ENCODE measurements at places on chromosomes 5 and 9.

GRCh38 chr5:43606351-43606750 is 3.4 kb downstream of the NNT start:
- no peak for DNase-seq

- DNase-seq, result no peak
Measured at GRCh38 chr5:181153814-181154213, 6.4 kb downstream of the OR2V2 start.

GRCh38 chr5:81256766-81257165 is 23.6 kb downstream of the CKMT2 start:
- DNase-seq, result no peak

DNA sequence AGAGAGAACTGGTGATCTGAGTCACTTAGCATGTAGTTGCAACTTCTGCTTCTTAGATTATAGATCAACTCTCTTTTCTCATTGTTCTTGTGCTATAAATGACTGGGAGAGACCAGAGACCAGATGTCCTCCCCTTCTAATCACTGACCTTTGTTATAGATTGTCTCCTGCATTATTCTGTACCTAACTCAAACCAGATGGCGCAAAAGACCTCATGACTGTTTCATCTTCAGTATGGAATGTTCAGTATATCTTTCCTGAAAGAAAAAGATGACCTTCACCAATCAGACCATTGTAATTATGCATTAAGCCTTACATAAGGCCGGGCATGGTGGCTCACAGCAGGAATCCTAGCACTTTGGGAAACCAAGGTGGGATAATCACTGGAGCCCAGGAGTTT is 30.5 kb upstream of the ADAM19 start:
- no peak for DNase-seq

- DNase-seq, result no peak
Measured at GRCh38 chr9:90552317-90552716, 90.3 kb downstream of the DIRAS2 start.

- DNase-seq, result no peak
Measured at GRCh38 chr5:107028938-107029337, 641.8 kb downstream of the EFNA5 start.

DNA sequence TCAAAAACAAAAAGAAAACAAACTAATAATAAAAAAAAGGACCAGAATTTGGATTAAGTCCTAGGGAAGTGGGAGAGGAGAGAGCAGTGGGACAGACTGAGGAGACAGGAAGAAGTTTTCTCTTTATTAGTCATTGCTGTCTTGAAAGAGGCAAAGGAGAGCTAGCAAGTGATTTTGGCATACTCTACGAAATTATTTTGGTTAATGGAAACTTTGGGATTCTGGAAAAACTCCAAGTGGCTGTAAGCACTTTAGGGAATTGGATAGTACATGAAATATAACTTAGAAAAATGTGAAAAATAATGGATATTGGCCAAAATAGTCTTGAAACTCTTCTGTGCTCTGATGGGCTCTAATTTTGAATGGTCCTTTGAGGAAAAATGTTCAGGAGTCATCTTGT is 1641.8 kb upstream of the WWC1 start:
- peak; percentile 2 for DNase-seq

- DNase-seq, result no peak
Measured at GRCh38 chr5:146744068-146744745, 134.3 kb downstream of the PPP2R2B start.

- no peak for DNase-seq
Measured at GRCh38 chr5:8930021-8930420, 615.9 kb downstream of the SEMA5A start.

- no peak for DNase-seq
Measured at GRCh38 chr9:111407813-111408212, 76.4 kb downstream of the ECPAS start.

DNA sequence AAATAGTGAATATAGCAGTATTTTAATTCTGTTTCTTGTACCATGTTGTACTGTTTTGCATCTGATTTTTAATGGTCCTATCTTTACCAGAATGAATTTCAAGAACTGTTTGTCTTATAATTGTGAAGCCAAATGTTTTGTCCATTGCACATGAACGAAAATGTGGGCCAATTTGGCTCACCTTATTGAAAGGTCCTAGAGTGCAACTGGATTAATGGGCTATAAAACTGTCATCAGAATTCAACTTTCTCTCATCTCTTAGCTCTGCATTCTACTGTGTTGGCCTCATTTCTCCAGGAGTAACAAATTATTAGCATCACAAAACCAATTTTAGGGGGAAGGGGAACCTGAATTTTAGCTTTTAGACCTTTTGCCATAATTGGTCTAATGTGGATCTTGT is 179.4 kb upstream of the NUDT12 start:
- DNase-seq, result no peak

DNA sequence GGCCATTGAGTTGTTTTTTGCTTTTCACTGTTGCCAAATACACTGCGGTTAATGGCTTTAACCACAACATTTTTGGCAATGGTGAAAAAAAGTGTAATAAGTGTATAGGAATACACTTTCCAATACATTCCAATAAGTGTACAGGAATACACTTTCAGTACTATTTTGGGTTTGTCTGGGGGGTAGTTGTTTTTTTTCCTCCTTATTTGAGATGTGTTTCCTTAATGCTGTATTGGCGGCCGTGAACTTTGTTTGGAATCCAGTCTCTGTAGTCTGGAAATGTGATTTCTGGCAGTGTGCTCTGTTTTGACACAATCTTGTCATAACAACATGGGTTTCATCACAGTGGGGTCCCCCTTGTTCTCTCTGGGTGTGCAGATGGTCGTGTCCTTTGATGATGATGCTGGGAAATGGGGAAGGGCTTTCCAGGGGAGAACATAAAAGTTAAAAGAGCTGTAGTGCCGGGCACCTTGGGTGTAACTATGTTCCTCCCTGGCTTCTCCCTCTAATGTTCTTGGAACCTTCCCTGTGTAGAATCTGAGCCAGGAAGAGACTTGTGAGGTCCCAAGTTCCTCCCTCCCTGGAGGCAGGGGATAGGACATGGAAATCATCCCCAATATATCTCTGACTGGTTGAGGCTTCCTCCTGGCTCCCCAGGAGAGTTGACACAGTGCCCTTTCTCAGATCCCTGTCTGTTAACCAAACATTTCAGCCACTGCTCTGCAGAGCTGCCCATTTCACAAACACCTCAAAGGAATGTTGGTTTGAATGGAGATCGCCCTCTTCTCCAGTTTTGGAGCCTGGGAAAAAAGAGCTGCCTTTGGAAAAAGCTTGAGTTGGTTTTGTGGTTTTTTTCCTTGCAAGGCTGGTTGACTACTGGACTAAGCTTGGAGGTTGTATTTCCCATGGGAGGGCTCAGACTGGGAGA is 44.8 kb downstream of the RCL1 start:
- no peak for DNase-seq

DNA sequence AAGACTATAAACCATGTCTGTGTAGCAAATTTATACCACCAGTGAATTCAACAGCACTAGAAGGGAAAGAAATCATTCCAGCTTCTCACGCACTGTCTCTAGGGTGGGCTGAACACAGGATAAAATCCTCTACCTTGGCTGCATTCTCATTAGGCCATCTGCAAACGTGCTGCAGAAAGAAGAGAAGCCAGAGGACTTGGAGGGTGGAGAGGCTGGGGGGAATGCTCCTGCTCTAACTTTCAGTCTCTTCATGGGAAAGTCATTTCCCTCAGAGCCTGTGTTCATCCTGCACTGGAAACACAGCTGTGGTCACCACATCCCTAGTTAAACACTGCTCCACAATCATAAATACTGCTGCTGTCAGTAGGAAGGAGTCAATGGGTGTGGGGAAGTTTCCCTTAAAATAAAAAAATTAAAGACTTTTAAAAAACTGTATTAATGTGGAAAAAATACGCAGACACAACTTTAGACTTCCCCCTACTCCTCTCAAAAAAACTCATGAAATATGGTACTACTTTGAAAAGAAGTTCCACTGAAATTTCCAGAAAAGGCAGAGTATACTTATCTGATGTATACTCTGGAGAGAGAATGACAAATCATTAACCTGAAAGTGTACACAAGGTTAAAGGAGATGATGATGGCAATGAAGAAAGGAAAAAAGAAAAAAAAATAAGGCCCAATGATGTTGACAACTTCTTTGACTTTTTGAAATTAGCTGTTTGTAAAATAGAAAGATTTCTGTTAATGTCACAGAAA is 46.8 kb downstream of the LHFPL2 start:
- peak; percentile 74 for DNase-seq

DNA sequence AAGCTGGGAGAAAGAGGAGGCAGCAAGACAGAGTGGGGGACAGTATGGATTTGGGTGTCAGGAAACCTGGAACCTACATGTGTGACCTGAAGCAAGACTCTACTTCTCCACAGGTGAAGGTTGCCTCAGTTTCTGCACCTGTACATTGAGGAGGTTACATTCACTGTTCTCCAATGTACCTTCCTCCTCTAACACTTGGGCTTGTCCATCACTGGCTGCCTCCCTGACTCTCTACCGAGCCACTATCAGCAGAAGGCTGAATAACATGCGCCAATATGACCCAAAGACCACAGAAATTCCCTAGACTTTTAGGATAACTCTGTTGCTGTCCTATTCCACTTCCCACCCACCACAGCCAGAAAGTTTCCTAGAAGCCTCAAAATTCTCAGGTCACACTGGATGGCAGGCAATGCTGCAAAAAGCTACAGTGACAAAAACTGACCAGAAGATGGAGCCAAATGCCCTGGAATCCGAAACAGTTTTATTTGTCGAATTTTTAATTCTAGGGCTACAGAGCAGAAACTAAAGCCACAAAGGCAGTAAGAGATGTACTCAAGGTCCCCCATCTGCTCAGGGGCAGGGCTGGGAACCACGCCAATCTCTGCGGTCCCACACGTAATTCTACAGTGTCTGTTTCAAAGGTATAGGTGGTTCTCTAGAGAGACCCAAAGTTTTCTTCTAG is 64.4 kb downstream of the FAM114A2 start:
- peak; percentile 71 for DNase-seq

DNA sequence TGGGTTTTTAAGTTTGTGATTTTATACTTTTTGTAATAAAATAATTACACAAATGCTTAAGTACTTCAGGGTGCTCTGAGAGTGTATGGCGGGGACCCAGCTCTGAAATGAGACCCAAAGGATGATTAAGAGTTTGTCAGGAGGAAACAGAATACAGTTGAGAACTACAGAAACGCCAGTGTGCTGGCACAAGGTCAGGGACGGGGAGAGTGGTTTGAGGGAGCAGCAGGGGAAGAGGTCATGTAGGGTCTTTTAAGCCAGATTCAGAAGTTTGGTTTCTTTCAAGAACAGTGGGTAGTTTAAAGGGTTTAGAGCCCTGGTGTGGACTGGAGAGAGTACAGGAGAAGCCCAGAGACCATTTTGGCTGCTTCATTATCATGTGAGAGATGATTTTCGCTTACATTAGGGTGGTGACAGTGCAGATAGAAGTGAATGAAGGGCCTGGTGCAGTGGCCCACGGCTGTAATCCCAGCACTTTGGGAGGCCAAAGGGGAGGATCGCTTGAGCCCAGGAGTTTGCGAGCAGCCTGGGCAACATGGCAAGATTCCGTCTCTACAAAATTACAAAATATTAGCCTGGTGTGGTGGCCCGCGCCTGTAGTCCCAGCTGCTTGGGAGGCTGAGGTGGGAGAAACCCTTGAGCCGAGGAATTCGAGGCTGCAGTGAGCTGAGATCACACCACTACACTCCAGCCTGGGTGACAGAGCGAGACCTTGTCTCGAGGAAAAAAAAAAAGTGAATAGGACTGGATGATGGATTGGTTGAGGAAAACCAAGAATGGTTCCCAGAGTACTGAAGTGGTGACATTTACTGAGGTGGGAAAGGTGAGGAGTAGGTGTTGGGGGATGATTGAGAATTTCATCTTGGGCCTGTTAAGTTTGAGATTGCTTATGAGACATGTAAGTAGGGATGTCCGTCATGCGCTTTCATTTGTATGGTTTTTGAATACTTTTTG is 1.4 kb upstream of the ETF1 start:
- DNase-seq, result peak; percentile 20

GRCh38 chr9:95667789-95668188 is 151.0 kb upstream of the PTCH1 start:
- no peak for DNase-seq

- no peak for DNase-seq
Measured at GRCh38 chr5:3993856-3994473, 398.3 kb downstream of the IRX1 start.

DNA sequence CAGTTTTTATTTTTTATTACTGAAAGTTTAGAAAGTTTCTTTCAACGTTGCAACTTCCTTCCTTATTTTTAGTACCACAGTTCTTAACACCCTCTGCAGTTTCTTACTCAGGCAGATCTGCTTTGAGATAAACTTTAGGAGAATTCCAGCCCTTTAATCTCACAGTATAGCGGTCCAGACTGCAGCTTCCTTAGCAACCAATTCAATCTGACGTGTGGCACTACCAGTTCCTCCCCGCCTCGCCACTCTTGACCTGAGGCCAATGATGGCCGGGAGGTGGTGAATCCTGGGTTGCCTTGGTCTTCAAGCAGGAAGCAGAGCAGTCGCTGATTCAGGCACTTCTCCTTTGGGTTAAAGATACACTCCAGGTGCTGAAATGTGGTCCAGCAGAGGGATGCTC is 334.3 kb upstream of the TRPC7 start:
- no peak for DNase-seq

- DNase-seq, result no peak
Measured at GRCh38 chr9:123471843-123472570, 116.0 kb downstream of the CRB2 start.

GRCh38 chr9:93288341-93288740 is 104.4 kb downstream of the WNK2 start:
- DNase-seq, result no peak

- no peak for DNase-seq
Measured at GRCh38 chr5:170161069-170161468, 55.4 kb downstream of the FOXI1 start.

GRCh38 chr5:132498686-132499271 is 8.2 kb upstream of the IRF1 start:
- no peak for DNase-seq

DNA sequence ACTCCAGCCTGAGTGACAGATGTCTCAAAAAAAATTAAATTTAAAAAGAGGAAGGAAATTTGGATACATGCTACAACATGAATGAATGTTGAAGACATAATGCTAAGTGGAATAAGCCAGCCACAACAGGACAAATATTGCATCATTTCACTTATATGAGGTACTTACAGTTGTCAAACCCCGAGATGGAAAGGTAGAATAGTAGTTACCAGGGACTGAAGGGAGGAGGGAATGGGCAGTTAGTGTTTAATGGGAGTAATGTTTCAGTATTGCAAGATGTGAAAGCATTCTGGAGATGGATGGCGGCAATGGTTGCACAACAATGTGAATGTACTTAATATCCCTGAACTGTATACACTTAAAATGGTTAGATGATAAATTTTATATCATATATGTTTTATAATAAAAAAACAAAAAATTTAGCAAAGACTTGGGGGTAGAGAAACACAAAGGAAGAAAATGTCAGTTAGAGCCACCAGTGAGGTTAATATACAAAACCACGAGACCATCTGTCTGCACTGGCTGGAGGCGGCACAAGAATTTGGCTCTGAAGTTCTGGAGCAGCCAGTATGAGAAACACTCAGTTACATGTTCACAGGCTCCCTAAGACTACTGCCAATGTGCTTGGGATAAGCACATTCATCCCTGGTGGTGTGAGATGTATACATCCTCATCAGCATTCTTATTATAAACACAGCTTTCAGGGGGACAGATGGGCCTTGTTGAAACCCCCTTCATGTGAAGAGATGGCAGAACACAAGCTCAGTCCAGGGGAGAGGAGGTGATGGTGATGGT is 37.0 kb upstream of the RPS23 start:
- no peak for DNase-seq

GRCh38 chr5:126280846-126281245 is 142.4 kb upstream of the GRAMD2B start:
- DNase-seq, result peak; percentile 19
